ENCODE measurements at places on chromosomes 1 and 21.
A peak's percentile ranks its signal among the peaks of the same experiment; 100 is the strongest.

GRCh38 chr1:197225611-197226010, 42.4 kb upstream of the CRB1 start:
- DNase-seq = no peak

- DNase-seq = no peak
Observed at GRCh38 chr1:226305184-226305583, 3.8 kb downstream of the LIN9 start.

- no peak for DNase-seq
Observed at GRCh38 chr1:171055966-171056643, 34.6 kb upstream of the FMO3 start.

- DNase-seq = peak; percentile 60
Observed at GRCh38 chr1:221263831-221264767, 384.9 kb downstream of the HLX start.

GRCh38 chr1:238201992-238202391, 311.3 kb upstream of the ZP4 start:
- no peak for DNase-seq

DNA sequence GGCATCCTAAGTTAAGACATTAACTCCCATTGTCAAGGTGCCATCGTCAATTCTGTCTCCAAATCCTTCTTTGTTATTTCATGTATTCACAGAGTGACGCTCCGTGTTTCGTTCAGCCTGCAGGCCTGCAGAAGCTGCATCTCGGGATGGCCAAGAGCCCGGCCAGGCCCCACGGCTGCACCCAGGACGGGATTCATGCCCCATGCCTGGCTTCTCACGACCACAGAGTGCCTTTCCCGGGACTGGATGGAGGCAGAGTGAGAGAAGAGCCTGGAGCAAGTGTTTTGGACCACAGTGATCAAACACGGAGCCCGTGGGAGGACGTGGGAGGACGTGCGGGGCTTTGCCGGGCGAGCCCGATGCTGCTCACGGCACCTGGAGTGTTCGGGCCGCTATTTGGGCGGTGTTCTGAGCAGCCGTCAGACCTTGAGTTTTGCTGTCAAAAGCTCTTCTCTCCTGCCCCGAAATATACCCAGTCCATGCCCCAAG, 56.8 kb downstream of the COL6A1 start:
- no peak for DNase-seq

- no peak for DNase-seq
Observed at GRCh38 chr1:201304126-201304525, 20.8 kb downstream of the PKP1 start.

DNA sequence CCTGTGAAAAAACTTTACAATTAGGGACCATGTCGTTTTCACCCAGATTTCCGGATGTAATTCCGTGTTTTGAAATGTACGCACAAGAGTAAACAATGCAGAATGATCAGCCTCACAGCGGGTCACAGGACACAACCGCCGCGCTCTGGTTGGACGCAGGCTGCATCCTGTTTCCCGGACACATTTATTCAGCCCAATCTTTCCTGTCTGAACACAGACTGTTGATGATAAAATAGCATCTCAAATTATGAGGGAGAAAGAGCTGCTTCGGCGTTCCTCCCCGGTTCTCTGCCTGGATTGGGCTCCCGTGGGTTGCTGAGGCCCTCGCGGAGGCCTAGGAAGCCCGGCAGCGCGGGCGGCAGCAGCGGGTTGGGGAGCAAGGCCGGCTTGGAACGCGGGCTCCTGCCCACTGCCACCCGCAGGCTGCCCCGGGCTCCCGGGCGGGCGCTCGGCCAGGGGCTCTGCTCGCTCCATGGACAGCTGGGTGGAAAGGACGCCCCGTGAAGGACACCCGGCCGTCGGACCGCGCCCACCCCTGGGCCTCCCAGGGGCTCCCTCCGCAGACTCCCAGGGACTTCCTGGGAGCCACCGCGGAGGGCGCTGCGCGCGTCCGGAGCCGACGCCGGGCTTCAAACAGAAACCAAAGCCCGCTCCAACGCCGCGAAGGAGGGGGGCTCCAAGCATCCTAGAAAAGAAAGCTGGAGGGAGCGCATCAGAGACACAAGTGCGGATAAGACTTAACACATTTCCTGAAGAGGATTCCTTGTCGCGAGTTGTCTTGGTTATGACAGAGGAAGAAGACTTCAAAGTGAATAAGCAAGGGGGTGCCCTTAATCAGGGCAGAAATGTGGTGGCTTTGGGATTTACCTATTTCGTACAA, 122.3 kb downstream of the ESRRG start:
- DNase-seq = peak; percentile 90

DNA sequence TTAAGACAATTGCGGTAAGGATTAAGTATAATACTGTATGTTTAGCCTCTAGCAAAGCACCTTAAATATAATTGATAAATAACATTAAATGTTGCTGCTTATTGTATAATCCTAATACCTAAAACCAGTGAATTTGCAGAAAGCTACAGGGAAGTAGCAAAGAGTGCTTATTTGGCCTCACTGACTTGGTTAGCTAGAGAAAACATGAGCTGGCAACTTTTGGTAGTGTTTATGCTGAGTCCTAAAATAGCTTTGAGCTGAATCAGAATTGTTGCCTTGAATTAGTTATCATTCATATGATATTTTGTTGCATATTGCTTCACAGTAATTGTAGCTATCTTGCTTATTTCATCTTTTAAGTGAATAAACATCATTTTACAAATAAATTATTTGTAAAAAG, 3.5 kb downstream of the TRIM67 start:
- no peak for DNase-seq
